ENCODE measurements at places on chromosomes 11 and 22. TPM values are rescaled to one million over a fixed set of nuclear protein-coding genes. Genes with fewer than 3 reads are reported as not detected.

The CARD16 gene
- 102 TPM for total RNA-seq

The TSPAN18 gene
- total RNA-seq, result 0.26 TPM

The SVIP gene
- total RNA-seq, result 2.3 TPM

The DEUP1 gene
- under 0.01 TPM for total RNA-seq

The PRAME gene
- not detected for total RNA-seq

The OR5M8 gene
- total RNA-seq, result not detected

The TOB2 gene
- total RNA-seq, result 20.6 TPM

The HBE1 gene
- total RNA-seq, result 0.33 TPM

The KRTAP5-6 gene
- total RNA-seq, result not detected

The MIOX gene
- under 0.01 TPM for total RNA-seq

The LSP1 gene
- 6.7 TPM for total RNA-seq

All from fibroblast of lung (primary cell).